ENCODE measurements at places on chromosomes 3 and 15. TPM values are rescaled to one million over a fixed set of nuclear protein-coding genes. Genes with fewer than 3 reads are reported as not detected.

Gene ITIH3
- 0.71 TPM for total RNA-seq

Gene LRRC31
- total RNA-seq = not detected

Gene GOLGA8S
- total RNA-seq = 0.26 TPM

Gene MOBP
- total RNA-seq = not detected

Gene RNF123
- total RNA-seq = 42.1 TPM

Gene ILDR1
- not detected for total RNA-seq

Gene P2RY14
- 1.4 TPM for total RNA-seq

Gene RTP2
- not detected for total RNA-seq

Gene AGBL1
- not detected for total RNA-seq

Measured in mesenteric fat pad (tissue), 1 donor.